ENCODE measurements at places on chromosomes 11 and 22. TPM values are rescaled to one million over a fixed set of nuclear protein-coding genes. Genes with fewer than 3 reads are reported as not detected.

TBC1D10A gene
- total RNA-seq = 23.4 TPM

- DNase-seq = no peak
Observed at GRCh38 chr22:31682751-31683150, 20.7 kb upstream of the PISD start.

NRXN2 gene
- total RNA-seq = 0.83 TPM

DNA sequence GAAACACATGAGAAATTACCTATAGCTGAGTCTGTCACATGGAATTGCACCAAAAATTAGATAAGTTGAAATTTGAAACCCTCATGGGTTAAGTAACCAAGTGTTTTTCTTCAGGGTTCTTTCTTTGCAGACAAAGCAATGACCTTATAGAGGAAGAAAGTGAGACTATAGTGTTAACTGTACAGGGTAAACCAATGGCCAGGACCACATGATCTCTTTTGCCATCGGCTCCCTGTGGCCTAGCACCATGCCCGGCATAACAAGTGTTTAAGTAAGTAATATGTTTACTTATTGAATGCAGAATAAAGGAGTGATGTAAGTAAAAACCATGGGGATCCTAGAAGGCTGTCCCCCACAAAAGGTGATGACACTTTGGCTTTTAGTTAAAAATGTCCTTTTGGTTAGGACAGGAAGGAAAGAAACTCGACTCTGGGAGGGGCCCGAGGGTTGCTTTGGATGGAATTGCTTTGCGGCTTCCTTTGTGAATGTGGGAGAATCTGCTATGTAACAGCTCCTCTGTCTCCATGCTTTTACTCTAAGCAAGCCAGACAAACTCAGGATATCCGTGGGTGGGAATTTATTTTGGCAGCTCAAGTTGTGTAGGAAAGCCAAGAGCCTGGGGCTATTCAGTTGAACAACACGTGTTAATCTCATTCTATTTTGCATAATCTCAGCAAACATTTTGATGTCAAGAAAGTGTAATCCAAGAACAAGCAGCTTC is 454.7 kb downstream of the INSC start:
- no peak for DNase-seq

DNA sequence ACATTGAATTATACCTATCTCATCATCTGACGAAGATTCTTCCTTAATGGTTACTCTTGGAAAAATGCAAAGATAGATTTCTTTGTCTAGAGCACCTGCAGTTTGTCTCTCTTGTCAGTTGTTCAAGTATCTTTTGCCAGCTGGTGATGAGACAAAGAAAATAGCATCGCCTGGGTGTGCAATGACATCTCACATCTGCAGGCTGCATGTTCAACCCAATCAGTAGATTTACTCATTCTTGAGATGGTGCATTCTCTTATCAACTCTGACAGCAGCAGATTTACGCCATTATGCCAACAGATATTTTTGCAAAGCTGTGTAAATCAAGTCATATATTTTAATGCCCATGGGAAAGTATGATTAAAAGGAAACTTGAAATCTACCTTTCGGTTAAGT is 164.6 kb upstream of the PDGFD start:
- DNase-seq = no peak

DNA sequence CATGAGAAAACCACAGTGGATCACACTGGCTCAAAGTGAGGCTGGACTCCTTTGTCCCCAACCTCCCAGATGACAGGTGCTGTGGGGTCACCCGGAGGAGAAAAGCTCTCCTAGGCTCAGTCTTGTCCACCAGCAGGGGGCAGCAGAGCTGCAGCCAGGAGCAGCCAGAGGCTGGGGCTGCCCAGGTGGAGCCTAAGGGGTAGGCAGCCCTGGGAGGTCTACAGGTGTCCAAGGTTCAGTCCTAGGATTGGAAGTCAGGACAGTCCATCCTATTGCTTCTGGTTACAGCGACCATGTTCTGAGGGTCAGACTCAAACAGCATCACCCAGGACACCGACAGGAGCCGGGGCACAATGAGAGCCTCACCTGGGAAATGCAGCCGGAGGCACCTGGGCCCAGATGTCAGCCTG is 77.6 kb upstream of the IGLL5 start:
- peak; percentile 77 for DNase-seq

TRIM51 gene
- total RNA-seq = not detected

- DNase-seq = peak; percentile 57
Observed at GRCh38 chr11:77095551-77096490, 6.8 kb upstream of the OMP start.

SMC1B gene
- total RNA-seq = not detected

GRCh38 chr11:96990914-96991313 is 601.1 kb downstream of the JRKL start:
- DNase-seq = peak; percentile 33

GRCh38 chr22:30572210-30572609 is 2.3 kb downstream of the GAL3ST1 start:
- DNase-seq = no peak

GRCh38 chr11:48900131-48900800 is 83.4 kb downstream of the TRIM51G start:
- DNase-seq = no peak

LRP4 gene
- 7.1 TPM for total RNA-seq

- no peak for DNase-seq
Observed at GRCh38 chr11:118088531-118088930, 1.8 kb upstream of the SMIM35 start.

GPHA2 gene
- not detected for total RNA-seq

STARD10 gene
- total RNA-seq = 390 TPM

DNA sequence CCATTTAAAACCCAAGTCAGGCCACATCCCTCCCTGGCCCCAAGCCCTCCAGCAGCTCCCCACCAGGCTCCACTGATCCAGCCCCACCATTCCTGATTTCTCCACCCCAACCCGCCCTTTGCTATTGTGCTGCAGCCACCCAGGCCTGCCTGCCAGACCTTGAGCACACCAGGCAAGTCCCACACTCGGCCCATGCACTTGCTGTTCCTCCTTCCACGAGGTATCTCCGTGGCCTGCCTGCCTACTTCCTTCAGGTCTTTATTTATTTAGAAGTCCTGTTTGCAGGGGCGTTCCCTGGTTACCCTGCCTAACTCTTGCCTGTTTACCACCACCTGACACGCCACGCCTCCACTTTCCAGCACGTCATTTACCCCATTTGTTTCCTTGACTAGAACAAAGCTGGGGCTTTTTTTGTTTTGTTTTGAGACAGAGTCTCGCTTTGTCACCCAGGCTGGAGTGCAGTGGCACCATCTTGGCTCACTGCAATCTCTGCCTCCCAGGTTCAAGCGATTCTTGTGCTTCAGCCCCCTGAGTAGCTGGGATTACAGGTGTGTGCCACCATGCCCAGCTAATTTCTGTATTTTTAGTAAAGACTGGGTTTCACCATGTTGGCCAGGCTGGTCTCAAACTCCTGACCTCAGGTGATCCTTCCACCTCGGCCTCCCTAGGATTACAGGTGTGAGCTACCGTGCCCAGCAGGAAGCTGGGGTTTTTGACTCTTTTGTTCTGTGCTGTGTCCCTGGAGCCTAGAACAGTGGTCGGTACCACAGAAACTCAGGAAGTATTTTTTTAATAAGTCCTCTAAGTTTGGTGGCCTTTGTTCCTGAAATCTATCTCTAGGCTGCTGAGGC is 6.7 kb downstream of the CENPM start:
- no peak for DNase-seq

DNA sequence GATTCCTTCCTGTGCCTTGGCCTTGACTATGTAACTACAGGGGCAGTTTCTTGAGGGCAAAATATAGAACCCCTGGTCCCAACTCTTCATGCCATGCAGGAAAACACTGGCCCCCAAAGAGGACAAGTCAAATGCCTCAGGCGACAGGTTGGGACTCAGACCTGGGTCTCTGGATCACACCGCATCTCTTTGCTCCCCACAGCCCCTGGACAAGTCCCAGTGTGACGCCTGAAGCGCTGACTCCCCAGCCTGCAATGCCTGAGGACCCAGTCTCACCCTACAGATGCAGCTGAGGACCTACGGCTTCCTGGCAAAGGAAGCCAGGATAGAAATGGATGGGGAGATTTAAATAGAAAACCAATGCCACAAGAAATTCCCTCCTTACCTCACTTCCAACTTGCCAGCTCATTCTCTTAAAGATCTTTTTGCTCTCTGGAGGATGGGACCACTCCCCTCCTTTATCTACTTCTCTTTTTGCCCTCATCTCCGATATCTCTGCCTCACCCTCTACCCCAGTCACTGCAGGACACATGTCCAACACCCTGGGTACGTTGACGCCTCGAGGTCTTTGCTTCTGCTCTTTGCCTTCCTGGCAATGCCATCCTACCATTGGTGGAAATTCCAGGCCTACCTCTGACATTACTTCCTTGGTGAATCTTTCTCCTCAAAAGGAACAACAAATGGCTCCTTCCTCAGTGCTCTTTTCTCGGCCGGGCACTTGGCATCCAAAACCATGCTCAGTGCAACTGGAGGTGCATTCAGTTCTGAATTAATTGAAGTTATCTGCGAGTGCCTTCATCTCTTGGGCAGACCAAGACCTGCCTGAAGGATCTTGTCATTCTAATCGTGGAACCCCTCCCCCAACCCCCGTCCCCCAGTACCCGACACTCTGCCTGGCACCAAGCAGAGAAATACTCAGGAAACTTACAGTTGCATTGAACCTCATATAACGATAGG is 2.0 kb upstream of the PRDM11 start:
- DNase-seq = no peak

GRCh38 chr11:85768473-85769146 is 42.3 kb downstream of the SYTL2 start:
- no peak for DNase-seq

- no peak for DNase-seq
Observed at GRCh38 chr11:131129474-131129873, 213.2 kb upstream of the SNX19 start.

DNA sequence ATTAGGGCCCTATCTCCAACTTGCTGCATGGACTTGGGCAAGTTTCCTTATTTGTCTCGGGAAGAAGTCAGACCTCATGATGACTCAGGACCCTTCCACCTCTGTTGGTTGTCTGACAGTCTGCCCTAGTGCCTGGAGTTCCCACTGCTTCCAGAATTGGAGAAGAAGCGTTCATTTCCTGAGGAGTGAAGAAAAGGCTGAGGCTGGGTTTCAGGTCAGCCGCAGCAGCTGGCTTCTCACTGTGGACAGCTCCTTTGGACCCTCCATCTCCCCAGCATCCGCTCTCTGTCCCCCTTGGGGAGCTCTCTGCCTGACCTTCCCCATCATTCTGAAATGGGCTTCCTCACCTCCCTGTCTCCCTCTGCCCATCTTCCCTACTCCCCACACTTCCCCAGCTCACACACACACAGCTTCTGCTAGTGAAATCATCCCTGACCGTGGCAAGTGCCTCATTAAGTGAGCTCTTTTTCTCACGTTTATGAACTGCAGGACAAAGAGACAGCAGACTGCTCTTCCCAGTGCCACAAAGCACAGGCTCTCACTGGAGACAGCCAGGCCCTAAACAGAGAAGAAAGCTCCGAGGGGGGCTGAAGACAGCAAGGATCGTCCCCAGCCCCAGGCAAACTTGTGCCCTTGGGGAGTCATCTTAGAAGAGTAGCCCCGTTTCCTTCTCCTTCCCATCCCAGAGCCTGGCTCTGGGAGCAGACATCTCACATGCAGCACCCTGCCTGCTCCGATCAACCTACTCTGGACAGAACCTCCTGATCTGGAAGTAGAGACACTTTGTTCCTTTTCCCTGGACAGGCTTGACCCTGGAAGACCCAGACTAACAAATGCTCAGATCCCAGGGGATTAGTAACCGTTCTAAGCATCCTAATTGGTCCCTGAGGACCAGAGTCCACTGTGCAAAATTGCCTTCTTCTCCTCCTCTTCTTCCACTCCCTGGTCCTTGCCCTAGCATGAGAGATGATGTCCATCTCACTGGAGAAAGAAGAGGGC is 157.9 kb downstream of the FEZ1 start:
- no peak for DNase-seq

DNA sequence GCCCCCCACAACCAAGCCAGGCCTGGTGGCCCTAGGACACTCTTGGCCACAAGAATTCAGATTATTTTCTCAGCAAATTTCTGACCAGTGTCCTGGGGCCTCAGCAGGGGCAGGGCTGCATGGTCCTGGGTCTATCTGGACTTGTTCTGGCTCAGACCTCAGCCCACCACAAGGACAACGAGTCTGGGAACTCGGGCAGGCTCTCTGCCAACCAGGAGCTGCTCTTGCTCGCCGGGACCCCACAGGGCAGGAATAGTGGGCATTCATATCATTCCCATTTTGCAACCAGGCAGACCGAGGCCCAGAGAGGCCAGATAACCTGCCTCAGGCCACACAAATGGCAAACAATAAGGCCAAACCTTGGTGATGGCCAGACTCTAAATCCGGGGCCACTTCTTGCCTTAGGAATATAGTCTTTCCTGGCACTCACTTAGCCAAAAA is 75.4 kb upstream of the WNT7B start:
- DNase-seq = no peak

GRCh38 chr11:65726660-65727059 is 6.1 kb upstream of the RNASEH2C start:
- no peak for DNase-seq

GRCh38 chr11:134512061-134512460 is 100.0 kb upstream of the B3GAT1 start:
- no peak for DNase-seq

GRCh38 chr22:26665813-26666231 is 8.4 kb downstream of the MIAT start:
- no peak for DNase-seq

GRCh38 chr11:118016104-118016503 is 29.9 kb downstream of the IL10RA start:
- no peak for DNase-seq

DNA sequence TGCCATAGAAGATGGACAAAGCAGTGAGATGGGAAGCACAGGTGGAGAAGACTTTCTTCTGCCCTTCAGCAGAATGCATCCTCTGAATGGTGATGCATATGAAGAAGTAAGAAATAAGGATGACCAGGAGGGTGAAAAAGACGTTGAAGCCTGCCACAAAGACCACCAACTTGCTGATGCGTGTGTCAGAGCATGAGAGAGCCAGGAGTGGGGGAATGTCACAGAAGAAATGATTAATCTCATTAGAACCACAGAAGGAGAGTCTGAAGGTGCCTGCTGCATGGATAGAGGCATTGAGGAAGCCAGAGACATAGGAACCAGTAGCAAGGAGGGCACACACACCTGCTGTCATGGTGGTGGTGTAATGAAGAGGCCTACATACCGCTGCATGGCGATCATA is 550 bp downstream of the OR5B21 start:
- DNase-seq = no peak

CASP5 gene
- total RNA-seq = 6.9 TPM

OR5P2 gene
- total RNA-seq = 0.20 TPM

ROBO4 gene
- 2.0 TPM for total RNA-seq

- peak; percentile 28 for DNase-seq
Observed at GRCh38 chr11:626475-627307, at the start of gene SCT. Gene SCT, minus strand, starts transcription at chr11:627181. Its CDS starts 38 bp downstream, at chr11:627143.

GRCh38 chr11:863023-863909 is 20.6 kb downstream of the TSPAN4 start:
- DNase-seq = peak; percentile 73

CCDC73 gene
- total RNA-seq = 0.03 TPM

DNA sequence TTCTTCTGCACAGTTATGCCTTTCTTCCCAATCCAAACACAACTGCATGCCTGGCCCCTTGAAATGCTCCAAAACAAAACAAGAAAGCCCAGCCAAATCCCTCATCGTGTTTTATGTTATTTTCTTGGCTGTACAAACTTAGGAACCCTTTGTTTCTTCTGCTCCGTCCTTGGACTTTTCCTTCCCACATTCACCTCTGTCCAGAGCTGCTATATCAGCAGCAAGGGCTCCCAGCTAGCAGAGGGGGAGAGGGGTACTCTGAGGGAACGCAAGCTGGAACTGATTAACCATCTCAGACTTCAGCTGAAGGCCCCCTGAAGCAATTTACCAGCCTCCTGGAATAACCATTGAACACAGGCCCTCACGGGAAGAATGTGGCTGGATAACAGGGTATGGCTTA is 214.7 kb downstream of the TENM4 start:
- DNase-seq = no peak

All from hepatocyte (in vitro differentiated cells).